ENCODE measurements at places on chromosomes 11 and 22.

GRCh38 chr11:123174196-123175183, 20.6 kb downstream of the CLMP start:
- no peak for DNase-seq

- DNase-seq = no peak
These were observed 5.5 kb upstream of the SHISA8 start for GRCh38 chr22:41920271-41920976.

- no peak for DNase-seq
These were observed 20.5 kb downstream of the SLC1A2 start for GRCh38 chr11:35398881-35399280.

GRCh38 chr11:58647141-58647699, 24.8 kb downstream of the CNTF start:
- no peak for DNase-seq

DNA sequence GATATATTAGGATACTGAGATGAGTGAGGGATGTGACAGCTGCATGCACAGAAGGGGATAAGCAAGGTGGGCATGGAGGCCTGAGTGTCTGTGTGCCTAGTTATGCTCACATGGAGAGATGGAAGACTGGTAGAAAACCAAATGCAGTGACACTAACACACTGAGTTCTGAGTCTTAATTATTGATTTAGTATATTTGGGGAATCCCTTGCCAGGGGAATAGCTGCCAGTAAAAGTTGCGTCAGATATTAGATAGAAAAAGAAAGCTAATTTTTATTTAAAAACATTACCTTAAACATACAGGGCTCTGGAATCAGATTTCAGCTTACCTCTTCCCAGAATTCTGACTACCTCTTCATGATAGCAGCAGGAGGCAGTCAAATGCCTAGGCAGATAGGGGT, 620.5 kb downstream of the METTL15 start:
- no peak for DNase-seq

DNA sequence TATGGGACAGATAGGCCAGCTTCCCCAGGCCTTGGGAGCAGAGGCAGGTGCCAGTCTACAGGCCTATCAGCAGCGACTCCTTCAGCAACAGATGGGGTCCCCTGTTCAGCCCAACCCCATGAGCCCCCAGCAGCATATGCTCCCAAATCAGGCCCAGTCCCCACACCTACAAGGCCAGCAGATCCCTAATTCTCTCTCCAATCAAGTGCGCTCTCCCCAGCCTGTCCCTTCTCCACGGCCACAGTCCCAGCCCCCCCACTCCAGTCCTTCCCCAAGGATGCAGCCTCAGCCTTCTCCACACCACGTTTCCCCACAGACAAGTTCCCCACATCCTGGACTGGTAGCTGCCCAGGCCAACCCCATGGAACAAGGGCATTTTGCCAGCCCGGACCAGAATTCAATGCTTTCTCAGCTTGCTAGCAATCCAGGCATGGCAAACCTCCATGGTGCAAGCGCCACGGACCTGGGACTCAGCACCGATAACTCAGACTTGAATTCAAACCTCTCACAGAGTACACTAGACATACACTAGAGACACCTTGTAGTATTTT, 26.6 kb upstream of the L3MBTL2 start:
- DNase-seq = peak; percentile 91

GRCh38 chr11:69510471-69511357, 29.3 kb downstream of the LINC01488 start:
- no peak for DNase-seq

DNA sequence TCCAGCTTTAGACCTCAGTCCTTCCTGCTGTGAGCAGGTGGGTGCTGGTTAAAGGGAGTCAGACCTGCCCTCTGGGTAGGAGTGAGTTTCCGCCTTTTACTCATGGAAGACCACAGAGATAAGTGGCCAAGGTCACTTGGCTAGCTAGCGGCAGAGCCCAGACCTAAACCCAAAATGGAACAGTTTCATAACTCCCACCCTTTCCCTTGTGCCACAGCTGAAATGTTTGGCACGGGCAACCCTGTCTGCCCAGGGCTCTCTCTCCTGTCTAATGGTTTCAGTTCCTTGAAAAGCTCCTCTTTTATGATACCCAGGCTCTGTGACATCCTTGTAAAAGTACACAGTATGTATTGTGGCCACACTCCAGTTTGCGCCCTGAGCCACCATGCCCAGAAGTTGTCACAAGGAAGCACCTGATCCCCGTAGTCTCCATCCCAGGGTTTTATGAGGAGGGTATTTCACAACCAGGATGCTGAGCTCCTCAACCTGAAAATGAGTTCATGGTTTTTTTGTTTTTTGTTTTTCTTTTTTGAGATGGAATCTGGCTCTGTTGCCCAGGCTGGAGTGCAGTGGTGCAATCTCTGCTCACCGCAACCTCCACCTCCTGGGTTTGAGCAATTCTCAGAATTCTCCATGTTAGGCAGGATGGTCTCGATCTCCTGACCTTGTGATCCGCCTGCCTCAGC, 5.1 kb downstream of the MB start:
- no peak for DNase-seq

DNA sequence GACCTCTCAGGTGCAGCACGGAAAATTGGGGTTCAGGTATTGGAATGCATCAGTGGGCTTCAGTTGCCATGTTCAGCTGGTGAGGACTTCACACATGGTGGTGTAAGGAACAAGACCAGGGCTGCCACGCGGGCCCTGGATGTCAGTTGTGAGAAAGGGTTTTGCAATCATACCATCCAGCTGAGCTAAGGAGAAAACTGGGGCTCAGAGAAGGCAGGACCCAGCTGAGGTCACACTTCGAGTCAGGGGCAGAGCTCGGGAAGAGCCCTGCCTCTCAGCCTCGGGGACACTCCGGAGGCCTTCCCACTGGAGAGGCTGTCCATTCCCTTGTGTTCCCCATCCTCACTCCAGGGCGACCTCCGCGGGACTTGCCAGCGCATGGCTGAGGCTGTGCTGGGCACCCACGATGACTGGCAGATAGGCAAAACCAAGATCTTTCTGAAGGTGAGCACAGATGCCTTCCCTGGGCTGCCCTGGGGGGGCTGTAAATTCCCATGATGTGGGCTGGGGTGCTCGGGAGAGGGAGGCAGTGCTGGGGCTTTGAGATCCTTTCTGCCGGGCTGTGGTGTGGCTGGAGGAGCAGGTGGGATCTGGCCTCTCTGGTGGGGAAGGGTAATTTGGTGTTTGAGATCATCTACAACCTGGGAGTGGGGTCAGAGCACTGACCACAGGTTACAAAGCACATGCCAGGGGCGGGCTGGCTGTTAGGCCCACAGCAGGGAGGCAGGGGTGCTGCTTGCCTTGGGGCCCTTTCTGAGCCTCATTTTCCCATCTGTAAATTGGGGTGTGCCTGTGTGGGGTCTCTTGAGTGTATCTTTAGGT, 47.2 kb downstream of the MYO7A start:
- DNase-seq = no peak

GRCh38 chr11:76903325-76903724, 42.6 kb downstream of the ACER3 start:
- DNase-seq = no peak

DNA sequence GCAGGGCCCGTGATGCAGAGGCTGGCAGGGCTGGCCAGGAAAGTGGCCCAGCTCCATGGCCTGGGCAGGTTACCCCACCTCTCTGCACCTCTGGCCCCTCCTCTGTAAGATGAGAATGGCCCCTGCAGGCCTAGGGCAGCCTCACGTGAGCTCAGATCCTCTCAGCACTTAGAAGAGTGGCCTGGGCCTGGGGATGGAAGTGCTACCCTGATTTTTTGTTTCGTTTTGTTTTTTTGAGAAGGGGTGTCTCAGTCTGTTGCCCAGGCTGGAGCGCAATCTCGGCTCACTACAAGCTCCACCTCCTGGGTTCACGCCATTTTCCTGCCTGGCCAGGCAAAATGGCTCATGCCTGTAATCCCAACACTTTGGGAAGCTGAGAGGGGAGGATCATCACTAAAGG, 982 bp downstream of the APOBEC3H start:
- DNase-seq = peak; percentile 25

DNA sequence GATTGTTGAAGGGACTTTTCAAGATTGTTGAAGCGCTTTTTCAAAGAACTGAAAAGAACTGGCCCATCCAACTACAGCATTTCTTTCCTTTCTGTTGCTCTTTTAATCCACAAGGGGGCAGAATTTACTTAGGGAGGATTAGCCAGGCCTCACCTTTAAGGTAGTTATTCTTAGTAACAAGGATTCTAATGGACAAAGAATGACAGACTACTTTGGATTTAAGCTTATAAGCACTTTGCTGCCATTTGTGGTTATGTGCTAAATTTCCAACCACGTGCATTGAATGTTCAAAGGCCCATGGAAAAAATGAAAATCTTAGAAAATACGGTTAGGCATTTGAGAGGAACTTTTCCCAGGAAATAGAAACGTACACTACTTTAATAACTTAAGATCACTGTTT, 49.5 kb upstream of the HSPA8 start:
- DNase-seq = no peak

GRCh38 chr11:94809251-94809650, 41.1 kb downstream of the AMOTL1 start:
- no peak for DNase-seq

GRCh38 chr11:96390488-96390792, 627 bp downstream of the JRKL start:
- no peak for DNase-seq

DNA sequence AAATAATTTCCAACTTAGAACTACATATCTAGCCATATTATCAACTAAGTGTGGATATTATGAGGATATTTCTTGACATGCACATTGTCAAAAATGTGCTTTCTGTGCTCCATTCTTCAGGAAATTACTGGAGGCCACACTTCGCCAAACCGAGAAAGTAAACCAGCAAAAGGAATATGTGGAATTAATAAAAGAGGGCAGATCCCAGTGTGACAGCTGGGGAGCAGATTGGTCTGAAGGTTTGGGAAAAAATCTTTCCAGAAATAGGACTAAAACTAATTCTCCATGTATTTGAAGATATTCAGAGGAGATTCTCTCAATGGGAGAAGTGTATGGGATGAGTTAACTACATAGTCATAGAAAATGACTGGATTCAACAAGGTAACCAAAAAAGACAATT, 546.9 kb upstream of the API5 start:
- no peak for DNase-seq

- DNase-seq = no peak
These were observed 148.5 kb upstream of the HSD17B12 start for GRCh38 chr11:43532041-43532440.

GRCh38 chr11:27111896-27112295, 71.3 kb downstream of the BBOX1 start:
- no peak for DNase-seq

GRCh38 chr11:95364324-95365295, 133.6 kb upstream of the SESN3 start:
- no peak for DNase-seq

DNA sequence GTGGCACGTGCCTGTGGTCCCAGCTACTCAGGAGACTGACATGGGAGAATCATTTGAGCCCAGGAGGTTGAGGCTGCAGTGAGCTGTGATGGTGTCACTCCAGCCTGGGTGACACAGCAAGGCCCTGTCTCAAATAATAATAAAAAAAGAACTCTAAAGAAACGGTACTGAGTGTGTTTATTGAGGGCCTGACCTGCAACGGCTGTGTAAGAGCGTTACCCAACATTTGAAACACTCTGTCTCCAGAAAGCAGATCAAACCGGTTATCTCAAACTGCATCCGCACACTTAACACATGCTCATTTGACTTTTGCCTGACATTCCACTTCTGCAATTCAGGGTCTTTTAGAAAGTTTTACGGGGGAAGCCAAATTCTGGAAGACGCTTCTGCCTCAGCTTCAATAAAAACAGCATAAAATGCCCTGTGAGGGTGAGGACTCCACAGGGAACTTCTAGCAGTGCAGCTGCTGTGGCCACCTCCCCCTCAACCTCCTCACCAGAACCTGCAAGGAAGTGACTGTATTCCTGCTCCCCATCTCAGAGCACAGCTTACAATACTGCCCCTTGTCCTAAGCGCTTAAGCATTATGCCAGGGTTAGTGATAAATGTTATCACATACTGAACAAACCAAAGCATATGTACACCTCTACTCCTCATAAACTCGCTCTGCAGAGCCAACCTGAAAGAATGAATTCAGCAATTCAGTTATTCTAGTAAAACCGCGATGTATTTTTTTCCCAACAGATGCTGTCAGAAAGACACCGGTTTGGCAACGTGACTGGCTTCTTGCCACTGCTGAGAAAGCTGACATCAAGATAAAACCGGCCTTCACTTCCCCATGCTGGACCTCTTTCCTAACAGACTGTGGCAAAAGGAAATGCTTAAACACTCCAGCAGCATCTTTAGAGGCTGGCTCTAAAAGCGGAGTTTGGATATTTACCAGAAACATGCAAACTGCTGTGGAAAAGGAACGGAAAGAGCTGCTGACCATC, 52.2 kb downstream of the PRDM10 start:
- no peak for DNase-seq

DNA sequence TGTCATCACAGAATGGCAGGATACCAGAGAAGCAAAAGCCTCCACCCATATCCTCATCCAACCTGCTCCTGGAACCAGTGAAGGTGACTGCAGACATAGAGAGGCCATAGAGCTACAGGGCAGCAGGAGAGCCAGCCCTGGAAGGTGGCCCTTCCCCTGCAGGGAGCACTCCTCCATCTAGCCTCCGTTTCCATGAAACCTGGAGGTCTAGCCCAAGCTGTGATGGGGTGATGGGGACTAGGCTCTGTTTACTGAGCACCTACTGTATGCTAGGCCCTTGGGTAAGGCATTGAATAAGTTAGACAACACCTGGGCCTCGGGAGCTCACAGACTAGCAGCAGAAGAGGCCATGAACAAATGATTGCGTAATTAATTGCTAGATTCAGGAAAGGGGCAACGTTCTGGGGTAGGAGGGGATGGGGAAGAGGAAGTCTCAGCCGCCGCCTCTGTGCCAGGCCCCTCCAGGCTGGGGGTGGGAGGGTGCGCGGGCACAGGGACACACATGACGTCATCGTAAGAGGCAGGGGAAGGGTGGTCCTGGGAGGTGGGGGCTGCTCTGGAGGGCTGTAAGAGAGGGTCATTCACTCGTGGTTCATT, 784 bp upstream of the SYNGR1 start:
- DNase-seq = peak; percentile 30

DNA sequence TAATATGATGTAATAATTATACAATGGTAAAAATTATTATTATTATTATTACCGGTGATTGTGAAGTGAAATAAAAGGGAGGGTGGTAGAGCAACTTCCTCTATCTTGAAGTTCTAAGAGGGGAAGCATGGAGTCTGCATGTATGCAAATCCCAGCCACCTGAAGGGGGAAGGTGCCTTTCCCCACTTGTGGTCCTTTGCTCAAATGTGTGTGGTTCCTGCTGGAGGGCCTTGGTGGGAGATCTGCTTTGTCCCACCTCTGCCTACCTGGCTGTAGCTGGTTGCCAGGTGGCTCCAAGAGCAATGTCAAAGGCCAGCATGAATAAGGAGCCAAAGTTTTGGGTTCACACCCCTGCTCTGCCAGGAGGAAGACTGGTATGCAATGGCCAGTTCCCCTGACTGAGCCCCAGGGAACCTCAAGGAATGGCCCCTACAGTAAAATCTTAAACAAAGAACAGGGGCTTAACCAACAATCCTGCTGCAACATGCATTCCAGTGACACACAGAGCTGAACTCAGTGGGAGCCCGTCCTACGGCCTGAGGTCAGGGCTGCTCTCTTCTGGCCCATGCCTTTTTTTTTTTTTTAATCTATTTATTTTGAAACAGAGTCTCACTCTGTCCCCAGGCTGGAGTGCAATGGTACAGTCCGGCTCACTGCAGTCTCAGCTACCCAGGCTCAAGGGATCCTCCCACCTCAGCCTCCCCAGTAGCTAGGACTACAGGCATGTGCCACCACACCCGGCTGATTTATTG, 8.5 kb downstream of the TMEM132A start:
- no peak for DNase-seq

All from right lobe of liver (tissue), 6 donors.